ENCODE measurements at places on chromosomes 7 and 10.

GRCh38 chr7:141463986-141464385 lies 87.2 kb upstream of the AGK start:
- DNase-seq: no peak

DNA sequence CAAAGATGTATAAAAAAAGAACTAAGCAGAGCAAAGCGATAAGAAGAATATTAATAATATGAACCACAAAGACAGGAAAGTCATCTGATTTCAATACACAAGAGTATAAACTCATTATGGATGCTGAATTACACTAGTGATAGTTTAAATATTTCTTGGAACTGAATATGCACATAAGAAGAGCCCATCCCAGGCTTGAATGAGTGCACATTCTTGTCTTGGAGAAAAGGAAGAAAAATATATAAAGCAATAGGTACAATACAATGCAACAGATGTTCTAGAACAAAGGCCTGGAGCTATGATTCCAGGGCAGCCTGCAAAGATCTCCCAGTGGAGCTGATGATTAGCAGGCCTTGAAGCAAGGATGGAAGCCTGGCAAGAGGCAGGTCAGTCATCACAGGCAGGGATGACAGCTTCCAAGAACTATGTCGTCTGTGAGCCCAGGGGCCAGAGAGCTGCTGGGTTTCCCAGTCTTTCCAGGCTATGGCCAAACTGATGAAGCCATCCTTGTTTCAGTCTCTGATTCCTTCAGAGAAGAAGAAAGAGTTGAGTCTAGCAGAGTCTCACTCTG lies 277.6 kb downstream of the KCNMA1 start:
- peak; percentile 73 for DNase-seq

DNA sequence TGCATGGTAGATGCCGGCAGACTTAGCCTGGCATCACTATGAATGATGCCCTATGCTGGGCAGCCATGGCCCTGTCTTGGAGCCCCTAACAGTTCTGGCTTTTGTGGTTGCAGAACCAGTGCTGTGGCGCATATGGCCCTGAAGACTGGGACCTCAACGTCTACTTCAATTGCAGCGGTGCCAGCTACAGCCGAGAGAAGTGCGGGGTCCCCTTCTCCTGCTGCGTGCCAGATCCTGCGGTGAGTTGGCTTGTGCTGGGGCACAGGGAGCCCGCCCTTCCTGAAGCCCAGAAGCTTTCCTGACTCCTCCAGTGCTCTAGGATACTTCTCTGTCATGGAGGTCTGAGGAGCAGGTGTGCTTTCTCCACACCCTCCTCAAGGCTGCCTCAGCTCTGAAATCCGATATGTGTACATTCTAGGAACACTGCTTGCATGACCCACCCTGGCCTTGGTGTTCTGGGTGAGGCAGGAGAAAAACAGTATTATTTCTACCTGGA lies 25.6 kb upstream of the SH2D4B start:
- DNase-seq: no peak

DNA sequence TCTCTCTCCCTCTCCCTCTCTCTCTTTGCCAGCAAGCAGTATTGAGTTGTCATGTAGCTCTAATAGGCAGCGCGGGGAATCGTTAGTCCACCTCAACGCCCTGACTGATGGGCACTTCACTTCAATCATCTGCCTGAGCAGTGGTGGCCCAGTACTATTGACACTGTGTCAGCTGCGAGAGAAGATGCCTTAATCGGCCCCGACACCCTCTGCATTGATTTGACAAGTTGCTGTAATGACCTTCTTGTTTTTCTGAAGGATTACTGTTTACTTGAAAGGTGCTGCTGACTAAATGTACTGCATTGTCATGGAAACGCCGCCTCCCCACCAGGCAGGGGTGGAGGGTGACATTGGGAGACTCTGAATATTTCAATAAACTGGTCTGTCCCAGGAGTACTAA lies 913.8 kb downstream of the KCNMA1 start:
- no peak for DNase-seq

GRCh38 chr7:38554586-38554985 lies 76.6 kb downstream of the AMPH start:
- DNase-seq: no peak

DNA sequence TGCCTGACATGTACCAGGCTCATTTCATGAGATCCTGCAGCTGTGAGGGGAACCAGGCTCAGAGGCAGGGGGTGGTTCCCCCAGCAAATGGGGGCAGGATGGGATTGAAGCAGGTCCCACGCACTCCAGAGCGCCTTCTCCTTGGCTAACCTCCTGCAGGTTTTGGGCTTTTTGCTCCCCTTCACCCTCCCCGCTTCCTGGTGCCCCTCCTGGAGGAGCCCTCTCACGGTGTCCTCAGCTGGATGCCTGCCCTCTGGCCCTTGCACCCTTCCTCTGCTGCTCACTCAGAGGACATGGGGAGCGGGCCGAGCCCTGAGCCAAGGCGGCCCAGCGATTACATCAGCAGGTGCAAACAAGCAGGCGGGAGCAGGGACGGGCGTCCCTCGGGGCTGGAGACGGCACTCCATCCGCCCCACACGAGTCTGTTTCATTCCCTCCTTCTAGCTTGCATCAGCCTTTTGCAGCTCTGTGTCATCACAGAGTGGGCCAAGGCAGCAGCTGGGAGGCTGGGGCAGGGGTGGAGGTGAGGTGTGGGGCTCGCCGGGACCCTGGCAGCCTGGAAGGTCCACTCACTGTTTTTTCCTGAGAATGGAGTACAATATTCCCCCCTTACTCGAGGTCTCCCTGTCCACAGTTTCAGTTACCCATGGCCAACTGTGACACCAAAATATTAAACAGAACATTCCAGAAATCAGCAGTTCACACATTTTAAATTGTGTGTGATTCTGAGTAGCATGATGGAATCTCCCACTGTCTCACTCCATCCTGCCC lies 52.7 kb upstream of the SLC29A3 start:
- peak; percentile 85 for DNase-seq

GRCh38 chr7:28700096-28700495 lies 258.0 kb downstream of the TRIL start:
- no peak for DNase-seq

DNA sequence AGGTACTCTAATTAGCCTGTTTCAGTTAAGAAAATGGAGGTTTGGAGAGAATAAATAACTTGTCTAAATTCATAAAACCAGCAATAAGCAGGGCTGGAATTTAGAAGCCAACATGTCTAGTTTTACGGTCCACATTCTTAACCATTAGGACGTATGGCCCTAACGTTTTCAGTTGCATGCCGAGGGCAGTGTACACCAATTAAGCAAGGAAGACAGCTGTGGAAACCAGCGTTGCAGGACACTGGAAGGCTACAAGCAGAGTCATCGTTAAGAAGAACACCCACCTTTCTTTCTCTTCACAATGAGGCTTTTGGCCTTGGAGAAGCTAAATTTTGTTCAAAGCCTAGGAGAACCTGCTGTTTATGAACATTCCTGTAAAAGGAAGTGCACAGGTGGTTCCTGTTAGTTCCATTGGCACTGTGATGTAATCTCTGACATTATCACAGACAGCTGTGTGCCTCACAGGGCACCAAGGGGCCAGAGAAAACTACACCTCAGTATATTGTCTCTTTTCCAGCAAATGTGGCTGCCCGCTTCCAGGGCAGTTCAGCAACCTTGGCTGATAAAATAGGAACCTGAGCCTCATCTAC lies 21.0 kb downstream of the MPP7 start:
- no peak for DNase-seq

All from fibroblast of skin of back (primary cell).